ENCODE measurements at places on chromosomes 5 and 9.

GRCh38 chr5:66517351-66517750 lies 78.8 kb upstream of the MAST4 start:
- no peak for DNase-seq

GRCh38 chr5:178940569-178941360 lies at the start of gene ZNF454:
Gene ZNF454 (plus strand): TSS chr5:178941198. CDS start chr5:178942792, 1,594 bp downstream.
- no peak for DNase-seq

DNA sequence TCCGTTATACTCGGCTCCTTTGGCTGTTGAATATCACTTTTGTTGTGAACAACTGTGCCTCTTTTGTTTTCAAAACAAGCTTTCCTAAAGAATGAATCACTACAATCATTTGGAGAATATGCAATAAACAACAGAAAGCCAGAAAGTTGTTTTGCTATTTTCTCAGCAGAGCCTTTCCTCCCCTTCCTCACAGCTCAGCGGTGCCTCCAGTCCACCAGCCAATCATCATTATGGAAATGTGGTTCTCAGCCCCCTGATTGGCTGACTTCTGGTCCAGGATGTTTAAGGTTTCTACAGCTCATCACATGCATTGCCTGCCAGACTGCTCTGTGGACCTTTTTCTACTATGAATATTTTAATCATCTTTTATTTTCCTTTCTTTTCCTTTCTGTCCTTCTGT lies 9.1 kb upstream of the ZNF608 start:
- DNase-seq = no peak

DNA sequence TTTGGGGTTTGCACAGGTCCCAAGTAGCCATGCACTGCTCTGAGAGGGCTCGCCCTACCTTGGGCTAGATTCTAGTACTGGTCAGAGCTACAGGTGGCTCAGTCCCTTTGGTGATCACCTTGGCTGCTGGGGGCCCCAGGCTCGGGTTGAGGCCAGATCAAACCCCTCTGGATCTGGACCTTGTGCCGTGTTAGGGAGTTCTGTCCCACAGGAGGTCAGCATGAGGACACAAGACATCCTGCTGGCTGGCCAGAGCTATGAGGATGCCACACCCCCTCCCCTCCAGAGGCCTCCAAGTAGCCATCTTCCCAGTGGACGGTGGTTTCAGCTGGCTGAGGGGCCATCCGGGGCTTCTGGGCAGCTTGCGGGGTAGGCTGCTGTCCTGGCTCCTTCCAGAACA lies 10.6 kb downstream of the CDK20 start:
- no peak for DNase-seq

DNA sequence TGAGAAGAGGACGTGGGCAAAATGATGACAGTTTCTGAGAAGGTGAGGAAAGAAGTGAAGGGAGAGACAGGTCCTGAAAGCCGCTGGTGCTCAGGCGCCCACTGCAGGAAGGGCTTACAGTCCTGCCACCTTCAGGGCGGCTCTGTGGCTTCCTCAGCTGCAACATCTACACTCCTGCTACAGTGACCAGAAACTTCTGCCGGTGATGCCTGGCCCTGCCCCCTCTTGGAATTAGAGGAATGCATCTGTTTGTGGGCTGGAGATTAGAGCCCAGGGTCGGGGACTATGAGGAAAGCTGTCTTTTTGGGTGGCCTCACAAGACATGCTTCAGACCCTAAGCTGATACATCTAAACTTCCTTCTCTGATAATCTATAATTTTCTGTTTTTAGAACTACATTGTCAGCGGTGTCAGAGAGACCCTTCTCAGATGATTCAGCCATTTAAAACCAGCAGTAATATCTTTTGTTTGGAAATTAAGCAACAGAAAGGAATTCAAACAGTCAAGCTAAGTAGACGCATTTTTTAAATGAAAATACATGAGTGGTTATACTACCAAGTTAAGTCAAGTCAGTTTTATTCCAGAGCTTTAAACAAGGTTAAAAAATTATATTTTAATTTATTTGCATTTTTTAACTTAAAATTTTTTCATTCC lies 30.4 kb downstream of the PRDM6 start:
- DNase-seq = no peak

DNA sequence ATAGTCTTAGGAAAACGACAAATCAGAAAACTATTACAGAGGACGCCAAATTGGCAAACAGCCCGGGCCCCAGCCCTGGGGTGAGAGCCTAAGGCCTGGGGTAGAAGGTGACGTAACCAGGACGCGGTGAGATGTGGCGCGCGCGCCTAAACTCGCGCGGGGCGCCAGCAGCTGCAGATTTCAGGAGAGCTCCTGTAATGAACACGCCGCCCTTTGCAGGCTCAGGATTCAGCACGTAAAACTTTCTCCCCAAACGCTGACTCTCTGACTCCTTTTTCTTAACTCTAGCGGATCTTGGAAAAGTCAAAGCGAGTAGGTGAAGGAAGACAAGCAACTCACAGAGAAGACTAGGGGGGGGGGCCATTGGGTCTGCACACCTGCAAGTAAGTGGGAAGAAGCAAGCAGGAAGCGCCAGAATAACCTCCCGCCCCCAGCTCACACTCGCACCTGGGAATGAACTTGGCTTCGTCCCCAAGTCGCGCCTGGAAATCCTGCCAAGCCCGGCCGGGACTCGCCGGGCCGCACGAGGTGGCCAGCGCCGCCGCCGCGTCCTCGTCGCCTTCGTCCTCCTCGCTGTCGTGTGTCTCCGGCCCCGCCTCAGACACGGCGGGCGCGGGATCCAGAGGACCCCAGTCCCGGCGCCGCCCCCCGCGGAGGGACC lies 822 bp downstream of the RASEF start:
- no peak for DNase-seq

- DNase-seq = no peak
Measured at GRCh38 chr5:91127456-91128081, 255.5 kb downstream of the ARRDC3 start.

- DNase-seq = no peak
Measured at GRCh38 chr9:93033531-93033930, 25.0 kb upstream of the SUSD3 start.

- DNase-seq = no peak
Measured at GRCh38 chr5:59790776-59791475, 102.6 kb downstream of the PDE4D start.

DNA sequence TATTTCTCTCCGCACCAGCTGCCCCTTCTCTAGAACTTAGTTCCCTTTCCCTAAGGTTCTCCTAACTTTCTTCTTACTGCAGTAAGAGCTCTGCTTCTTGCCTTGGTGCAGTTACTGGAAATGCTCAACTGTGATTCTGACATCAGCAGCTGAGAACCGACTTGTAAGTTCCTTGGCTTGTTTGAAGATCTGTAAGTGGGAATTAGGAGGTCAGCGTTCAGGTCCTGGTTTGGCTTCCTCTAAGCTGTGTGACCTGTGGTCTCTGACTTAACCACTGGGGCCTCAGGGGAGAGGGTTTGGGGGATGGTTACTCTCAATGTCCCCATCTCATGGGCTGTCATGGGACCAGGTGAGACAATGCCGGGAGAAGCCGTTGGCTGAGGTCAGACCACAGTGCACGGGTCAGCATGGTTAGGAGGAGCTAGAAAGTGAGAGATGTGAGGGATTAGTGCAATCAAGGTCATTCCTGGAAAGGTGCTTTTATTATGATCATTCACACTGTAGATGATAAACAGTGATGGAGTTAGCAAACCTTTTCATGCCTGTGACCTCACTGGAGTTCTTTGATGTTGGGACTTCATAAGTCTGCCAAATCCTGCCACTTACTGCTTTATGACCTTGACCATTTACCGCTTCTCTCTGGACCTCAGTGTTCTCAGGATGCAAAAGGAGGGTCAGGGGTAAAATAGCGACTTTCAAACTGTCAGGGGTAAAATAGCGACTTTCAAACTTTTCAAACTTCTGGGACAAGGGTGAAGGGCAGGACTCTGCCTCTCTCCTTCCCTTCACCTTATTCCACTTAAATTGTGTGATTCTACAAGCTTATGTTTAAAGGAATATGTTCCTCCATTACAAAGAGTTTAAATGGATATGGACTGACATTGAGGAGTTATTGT lies 7.3 kb downstream of the PAPPA start:
- DNase-seq = no peak

- DNase-seq = no peak
Measured at GRCh38 chr5:72007336-72008111, 99.8 kb upstream of the MAP1B start.

GRCh38 chr5:168254013-168254693 lies 37.3 kb upstream of the WWC1 start:
- DNase-seq = no peak

DNA sequence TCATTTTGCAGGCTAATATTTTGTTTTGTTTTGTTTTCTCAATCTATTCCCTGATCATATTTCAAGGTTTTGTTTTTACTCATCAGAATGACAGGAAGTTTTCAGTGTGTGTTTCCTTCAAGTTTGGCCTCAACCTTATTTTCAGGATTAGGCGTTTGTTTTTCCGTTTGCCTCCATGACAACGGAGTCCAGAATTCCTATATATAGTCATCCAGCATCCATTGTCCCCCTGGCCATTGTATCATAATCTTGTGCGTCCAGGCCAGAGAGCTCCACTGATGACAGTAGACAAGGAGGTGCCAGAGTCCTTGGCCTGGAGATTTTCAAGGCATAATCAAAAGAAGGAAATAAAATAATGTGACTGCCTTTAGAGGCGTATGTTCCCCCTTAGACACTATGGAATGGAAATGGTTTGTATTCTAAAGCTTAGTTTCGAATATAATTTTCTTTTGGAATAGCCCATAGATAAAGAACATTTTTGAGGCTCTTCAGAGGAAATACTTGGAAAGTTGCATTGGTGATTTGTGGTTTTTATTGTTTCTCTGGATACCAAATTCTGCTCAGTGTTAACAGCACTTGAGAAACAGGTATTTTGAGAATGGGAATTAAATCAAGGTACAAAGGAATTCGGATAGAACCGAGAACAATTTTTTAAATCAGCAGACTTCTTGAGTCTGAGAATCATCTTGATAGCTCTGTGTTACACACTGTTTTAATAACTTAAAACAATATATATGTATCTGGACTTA lies 99.8 kb downstream of the ZNF462 start:
- no peak for DNase-seq

- no peak for DNase-seq
Measured at GRCh38 chr9:132894346-132894745, 15.6 kb downstream of the SPACA9 start.

GRCh38 chr5:5585751-5586341 lies 163.4 kb downstream of the ICE1 start:
- DNase-seq = no peak

- no peak for DNase-seq
Measured at GRCh38 chr9:110316261-110317075, 21.2 kb downstream of the TXNDC8 start.

- DNase-seq = no peak
Measured at GRCh38 chr5:9197881-9198260, 348.0 kb downstream of the SEMA5A start.

DNA sequence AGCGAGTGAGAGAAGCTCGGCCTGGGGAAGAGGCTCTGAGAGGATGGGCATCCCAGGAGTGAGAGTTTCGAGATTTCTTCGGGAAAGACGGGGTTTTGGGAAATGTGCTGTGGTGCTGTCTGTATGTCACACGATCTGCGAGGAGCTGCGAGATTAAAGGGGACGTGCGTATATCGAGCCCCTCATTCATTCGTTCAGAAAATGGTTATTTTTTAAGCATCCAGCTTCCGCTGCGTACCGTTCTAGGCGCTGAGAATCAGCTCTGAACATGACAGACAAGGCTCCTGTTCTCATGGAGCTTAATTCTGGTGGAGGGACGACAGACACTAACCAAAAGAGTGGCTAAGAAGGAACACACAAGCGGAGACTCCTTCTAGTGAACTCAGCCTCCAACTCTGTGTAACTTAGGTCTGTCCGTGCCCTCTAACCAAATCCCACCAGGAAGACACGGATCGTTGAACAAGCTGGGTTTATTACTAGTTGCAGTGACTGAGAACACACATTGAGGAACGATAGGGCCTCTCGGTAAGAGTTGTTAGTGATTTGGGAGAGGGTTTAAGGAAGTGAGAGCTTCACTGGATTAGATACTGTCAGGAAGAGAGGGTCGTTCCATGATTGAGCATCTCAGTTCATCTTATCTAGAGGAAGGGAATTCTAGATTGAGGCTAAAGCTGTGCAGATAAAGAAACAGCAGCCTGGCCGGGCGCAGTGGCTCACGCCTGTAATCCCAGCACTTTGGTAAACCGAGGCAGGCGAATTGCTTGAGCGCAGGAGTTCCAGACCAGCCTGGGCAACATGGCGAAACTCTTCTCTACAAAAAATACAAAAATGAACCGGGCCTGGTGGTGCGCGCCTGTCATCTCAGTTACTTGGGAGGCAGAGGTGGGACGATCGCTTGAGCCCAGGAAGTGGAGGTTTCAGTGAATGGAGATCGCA lies 1.0 kb upstream of the FBXW11 start:
- DNase-seq = no peak

- no peak for DNase-seq
Measured at GRCh38 chr5:96663608-96664007, 1.4 kb downstream of the CAST start.

DNA sequence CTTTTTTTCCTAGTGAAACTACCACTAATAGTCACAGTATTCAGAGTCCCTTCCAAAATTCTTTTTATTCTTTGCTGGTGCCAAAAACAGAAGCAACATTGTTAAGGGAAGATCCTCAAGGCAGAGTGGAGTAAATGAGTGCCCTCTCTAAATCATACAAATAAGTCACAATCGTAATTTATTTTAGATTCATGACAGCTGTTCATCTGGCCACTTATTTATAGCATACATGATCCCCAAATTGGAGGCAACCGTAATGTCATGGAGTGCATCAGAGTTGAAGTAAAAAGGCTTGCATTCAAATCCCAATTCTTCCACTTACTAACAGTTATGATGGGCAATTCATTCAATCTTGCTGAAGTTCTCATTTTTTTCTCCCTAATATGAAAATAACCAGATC lies 33.4 kb downstream of the POLK start:
- no peak for DNase-seq

DNA sequence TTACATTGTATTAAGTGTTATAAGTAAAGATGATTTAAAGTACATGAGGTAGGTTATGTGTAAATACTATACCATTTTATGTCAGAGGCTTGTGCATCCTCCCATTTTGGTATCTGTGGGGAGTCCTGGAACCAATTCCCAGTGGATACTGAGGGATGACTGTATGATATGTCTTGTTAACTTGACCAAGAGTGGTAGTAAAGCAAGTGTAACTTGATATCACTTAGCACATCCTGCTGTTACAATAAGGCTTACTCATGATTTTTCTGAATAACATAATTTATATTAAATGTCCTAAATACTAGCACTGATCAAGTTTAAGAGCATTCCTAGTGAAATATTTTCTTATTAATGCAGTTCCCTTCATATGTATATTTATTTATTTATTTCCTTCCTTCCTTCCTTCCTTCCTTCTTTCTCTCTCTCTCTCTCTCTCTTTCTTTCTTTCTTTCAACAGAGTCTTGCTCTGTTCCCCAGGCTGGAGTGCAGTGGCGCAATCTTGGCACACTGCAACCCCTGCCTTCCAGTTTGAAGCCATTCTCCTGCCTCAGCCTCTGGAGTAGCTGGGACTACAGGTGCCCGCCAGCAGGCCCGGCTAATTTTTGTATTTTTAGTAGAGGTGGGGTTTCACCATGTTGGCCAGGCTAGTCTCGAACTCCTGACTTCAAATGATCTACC lies 7.5 kb downstream of the NDFIP1 start:
- DNase-seq = no peak

- DNase-seq = no peak
Measured at GRCh38 chr5:141488591-141489561, at the start of gene PCDHGC5. Gene PCDHGC5 (plus strand): TSS chr5:141489081. CDS start chr5:141489241, 160 bp downstream.
